ENCODE measurements at places on chromosomes 3 and 15.

- no peak for DNase-seq
Observed at GRCh38 chr15:51312166-51313073, 26.0 kb downstream of the CYP19A1 start.

DNA sequence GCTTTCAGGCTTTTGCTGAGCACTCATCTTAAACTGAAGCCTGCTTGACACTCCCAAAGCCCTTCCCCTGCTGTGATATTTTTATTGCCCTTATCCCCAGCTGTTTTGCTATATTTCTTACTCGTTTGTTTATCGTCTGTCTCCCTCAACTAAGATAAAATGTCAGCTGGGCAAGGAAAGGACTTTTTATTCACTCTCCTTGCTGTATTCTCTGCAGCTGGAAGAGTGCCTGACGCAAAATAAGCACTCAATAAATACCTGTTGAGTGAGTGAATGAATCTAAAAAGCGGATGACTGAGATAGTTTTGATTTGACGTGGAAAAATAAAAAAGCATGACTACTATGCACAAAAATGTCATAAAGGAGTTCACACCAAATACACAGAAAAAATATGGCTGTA is 84.8 kb upstream of the POMGNT2 start:
- no peak for DNase-seq

DNA sequence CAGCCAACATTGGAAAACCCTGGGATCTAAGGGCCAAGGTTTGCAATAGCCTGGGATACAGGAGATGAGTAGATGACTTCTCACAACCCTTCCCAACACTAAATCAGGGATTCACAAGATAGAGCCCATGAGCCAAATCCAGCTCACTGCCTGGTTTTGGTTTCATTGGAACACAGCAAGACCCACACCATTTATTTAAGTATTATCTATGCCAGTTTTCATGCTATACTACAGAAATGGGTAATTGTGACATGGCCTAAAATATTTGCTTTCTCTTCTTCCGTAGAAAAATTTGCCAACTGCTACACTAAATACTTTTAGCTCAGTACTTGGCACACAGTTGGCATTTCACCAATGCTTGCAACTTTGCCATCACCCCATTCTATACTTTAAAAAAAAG is 132.0 kb upstream of the LMCD1 start:
- DNase-seq = no peak

- DNase-seq = peak; percentile 8
Observed at GRCh38 chr15:101022306-101022705, 103.1 kb downstream of the LRRK1 start.

- DNase-seq = no peak
Observed at GRCh38 chr3:111733154-111733553, 125.9 kb upstream of the PHLDB2 start.

- no peak for DNase-seq
Observed at GRCh38 chr3:21750831-21751391, at the start of gene ZNF385D. TSS of gene ZNF385D (minus strand) at chr3:21751210. CDS start at chr3:21750916, 294 bp downstream.

DNA sequence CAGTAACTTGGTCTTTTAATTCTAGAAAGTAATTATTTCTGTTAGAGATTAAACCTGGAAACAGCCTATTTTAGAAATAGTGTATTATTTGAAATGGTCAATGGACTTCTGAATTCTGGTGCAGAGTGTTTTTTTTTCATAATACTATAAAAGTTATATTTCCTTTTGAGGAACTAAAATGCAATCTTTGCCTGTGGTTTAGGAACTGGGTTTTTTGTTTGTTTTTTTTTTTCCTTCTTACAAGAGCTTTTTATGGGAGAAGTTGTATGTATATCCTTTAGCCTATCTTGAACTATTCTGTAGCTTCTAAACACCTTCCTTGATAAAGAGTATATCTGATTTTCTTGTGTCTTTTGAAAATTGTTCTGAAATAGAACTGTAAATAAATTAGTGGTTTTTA is 88.3 kb downstream of the ARIH1 start:
- no peak for DNase-seq

DNA sequence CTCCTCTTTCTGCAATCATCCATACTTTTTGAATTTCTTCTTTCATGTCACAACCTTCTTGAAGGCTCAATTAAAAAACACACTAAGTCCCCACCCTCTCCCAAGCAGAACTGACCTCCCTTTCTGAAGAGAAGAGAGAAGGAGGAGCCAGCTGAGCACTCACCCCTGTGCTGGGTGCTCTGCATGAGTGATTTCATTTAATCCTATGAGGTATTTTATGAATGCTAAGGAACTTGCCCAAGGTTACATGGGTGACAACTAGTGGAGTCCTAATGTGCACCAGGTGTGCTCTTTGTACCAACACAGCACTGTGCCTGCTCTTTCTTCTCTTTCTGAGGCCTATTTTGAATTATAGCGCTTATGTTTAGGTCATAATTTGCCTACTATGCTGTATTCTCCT is 135.6 kb downstream of the DUT start:
- no peak for DNase-seq

- DNase-seq = no peak
Observed at GRCh38 chr3:34808287-34808686, 831.0 kb upstream of the ARPP21 start.

DNA sequence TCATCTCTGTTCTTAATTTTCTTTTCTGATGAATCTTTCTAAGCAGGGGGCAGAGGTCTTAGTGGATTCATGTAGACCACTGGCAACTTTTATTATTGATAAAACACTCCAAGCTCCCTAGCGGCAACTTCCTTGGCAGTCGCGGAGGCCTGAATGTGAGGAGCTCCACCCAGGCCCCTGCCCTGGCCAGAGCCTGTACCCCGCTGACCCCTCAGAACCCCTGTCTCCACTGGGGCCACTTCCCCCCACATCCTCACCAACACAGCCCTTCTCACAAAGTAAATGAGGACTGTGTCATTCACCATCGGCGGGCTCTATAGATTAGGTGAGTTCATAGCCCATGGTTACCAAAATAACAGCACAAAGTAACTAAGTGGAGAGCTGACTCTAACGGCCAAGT is 111.6 kb downstream of the TPRA1 start:
- DNase-seq = no peak

- no peak for DNase-seq
Observed at GRCh38 chr3:175668300-175668699, 809.2 kb downstream of the NAALADL2 start.

GRCh38 chr3:40969756-40970466 is 229.4 kb upstream of the CTNNB1 start:
- no peak for DNase-seq

GRCh38 chr3:195458316-195458717 is 15.5 kb upstream of the ACAP2 start:
- DNase-seq = no peak

GRCh38 chr3:152128356-152128755 is 140.4 kb upstream of the MBNL1 start:
- no peak for DNase-seq

DNA sequence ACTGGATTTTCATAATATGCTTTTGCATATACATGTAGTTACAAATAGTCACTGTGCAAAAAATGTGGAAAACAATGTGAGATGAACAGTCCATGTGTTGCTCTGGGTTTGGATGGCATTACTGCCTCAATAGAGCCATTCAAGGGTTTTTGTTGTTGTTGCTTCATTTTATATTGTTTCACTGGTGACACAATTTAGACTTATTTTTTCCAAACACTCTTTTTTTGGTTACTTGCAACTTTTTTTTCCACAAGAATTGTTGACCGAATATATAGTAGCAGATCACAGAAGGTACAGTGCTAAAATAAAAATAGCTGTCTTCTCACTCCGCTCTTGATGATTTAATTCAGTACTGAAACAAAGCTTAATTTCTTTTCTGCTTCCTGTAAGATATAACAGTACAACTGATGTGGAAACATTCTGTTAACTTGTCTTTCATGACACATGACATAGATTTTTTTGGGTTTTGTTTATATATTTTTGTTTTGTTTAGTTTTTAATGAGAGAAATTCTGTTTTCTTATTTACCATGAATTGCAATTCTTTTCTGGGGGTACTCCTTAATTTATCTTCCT is 618.6 kb downstream of the NAALADL2 start:
- no peak for DNase-seq

- no peak for DNase-seq
Observed at GRCh38 chr3:79651536-79652065, 116.2 kb downstream of the ROBO1 start.

GRCh38 chr3:108780235-108780634 is 23.0 kb upstream of the RETNLB start:
- peak; percentile 50 for DNase-seq

DNA sequence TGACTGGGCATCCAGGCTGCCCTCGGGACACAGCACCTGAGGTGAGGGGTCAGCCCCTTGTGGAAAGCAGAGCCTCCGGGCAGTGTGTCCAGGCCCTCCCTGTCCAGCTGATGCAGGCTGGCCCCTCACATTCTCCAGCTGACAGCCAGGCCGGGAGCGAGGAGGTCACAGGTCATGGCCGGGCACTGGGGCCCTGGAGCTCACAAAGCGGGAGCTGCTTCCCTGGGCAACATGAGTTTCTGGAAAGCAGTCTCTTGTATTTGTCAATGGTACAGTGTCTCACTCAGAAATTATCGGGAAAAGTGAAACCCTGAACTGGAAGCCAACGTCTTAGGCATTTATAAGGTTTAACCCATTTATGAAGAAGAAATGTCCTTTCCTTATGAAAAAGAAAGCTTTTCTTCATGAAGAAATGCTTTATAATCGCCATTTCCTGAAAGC is 118.5 kb downstream of the OPA1 start:
- DNase-seq = no peak

GRCh38 chr15:101376615-101377395 is 81.8 kb upstream of the SNRPA1 start:
- DNase-seq = no peak

DNA sequence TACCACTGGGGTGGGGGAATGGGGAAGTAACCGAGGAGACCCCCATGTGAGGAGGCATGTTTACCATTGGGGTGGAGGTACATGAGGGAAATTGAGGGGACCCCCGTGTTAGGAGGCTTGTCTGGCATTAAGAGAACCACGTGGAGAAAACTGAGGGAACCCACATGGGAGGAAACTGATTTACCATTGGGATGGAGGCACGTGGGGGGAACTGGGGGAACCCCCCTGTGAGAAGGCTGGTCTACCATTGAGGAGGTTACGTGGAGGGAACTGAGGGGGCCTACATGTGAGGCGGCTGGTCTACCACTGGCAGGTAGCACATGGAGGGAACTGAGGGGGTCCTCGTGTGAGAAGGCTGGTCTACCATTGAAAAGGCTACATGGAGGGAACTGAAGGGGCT is 159.4 kb downstream of the FBLN2 start:
- DNase-seq = peak; percentile 1

- DNase-seq = no peak
Observed at GRCh38 chr3:48088056-48088748, 72.0 kb upstream of the MAP4 start.

GRCh38 chr3:101243285-101244211 is 76.8 kb downstream of the IMPG2 start:
- peak; percentile 20 for DNase-seq

DNA sequence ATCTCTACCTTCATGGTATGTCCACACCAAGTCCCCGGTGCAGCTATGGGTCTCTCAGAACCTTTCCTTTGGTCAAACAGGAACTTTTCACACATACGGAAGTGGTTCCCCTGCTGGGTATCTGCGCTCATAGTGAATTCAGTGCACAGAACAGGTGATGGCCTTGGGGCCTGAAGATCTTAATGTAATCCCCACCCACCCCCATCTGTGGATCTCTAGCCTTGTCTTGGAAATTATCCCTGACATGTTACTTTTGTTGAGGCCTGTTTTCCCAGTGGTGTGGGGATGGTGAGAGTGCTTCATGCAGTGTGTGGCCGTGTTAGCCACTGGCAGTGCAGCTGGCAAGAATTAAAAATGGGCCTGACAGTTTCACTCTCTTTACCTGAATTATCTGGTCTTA is 71.9 kb upstream of the MYZAP start:
- DNase-seq = no peak

- no peak for DNase-seq
Observed at GRCh38 chr3:71905426-71905825, 120.5 kb upstream of the PROK2 start.

All from activated CD4-positive, alpha-beta memory T cell treated with anti-CD3 and anti-CD28 coated beads, Interleukin-2, amount 10 ng/mL, durations not matched to agents 7 days and 5 days (primary cell).